MM.1S (cell line): ENCODE measurements at places on chromosomes 3 and 15.

- no peak for DNase-seq
Observed at GRCh38 chr3:105413343-105413887, 46.7 kb downstream of the ALCAM start.

- no peak for DNase-seq
Observed at GRCh38 chr15:70789213-70789612, 25.9 kb upstream of the UACA start.

DNA sequence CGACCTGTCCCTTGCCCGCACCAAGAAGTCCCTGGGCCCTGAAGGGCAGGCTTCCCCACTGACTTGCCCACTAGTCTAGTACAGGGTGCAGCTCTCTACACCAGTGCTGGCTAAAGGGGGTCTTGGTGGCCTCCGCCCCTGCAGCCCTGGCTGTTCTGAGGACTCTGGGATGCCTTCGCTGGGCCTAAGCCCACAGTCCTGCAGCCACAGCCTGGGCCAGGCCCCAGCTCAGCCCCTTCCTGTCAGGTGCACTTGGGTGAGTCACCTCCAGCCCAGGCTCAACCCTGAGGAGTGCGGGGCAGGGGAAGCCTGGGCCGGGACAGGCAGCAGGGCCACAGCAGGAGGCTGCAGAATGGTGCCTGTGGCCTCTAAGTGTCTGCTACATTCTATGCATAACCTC is 971 bp downstream of the C3orf22 start:
- no peak for DNase-seq

DNA sequence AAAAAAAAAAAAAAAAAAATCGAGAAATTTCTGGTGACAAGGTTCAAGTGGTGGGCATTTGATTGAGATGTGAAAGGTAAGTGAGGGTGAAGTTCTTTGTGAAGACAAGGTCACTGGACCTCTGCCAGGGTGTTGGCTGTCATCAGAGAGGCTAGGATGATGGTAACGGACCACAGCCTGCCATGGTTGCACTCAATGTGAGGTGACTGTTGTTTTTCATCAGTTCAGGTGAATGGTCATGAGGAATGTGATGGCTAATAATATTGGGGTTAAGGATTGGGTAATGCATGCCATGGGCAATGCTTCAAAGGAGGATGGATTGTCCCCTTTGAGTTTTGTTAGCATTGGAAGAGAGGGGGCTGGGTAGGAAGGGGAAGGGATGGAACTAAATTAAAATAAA is 4.3 kb upstream of the ALPK3 start:
- no peak for DNase-seq

DNA sequence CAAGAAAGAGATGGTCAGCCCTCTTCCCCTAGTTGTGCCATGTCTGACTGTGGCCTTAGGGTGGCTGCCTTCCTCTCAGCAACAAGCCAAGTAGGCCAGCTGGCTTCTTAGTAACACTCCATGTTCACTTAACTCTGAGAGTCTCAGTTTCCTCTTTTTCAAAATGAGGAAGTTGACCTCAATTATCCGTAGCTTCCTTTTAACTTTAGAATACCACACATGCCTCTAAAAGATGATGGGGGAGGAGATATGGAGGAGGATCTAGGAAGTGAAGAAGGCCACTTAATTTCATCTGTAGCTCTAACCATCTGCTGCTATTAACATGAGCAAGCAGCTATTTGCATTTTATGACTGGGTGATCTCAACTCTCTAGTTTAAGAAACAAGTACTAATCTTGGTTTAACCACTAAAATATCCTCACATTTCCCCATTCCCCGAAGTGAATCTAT is 32.9 kb downstream of the CD200R1L start:
- DNase-seq: peak; percentile 21

GRCh38 chr15:62979252-62979651 is 63.3 kb upstream of the TPM1 start:
- DNase-seq: no peak

GRCh38 chr3:126573492-126574117 is 14.9 kb upstream of the C3orf22 start:
- no peak for DNase-seq

- peak; percentile 84 for DNase-seq
Observed at GRCh38 chr3:158808697-158809096, 6.8 kb downstream of the MFSD1 start.

DNA sequence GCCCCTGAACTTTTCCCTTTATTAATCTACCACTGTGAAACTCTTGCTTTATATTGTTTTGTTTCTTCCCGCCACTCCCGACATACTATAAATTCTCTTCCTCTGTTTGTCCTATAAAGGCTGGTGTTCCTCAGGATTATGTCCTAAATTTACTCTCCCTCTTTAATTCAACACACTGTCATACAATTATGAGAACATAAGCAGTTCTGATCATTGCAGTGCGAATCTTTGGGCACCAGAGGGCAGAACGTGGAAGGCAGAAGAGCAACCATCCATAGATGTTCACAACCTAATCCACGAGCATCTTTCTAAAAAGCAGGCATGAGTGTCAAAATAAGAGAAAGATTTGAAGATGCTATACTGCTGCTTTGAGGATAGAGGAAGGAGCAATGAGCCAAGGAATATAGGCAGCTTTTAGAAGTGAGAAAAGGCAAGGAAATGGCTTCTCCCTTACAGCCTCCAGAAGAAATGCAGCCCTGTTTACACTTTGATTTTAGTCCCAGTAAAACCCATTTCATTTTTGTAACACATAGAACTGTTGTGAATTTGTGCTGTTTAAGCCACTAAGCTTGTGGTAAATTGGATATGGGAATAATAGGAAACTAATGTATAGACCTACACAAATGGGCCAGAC is 179.4 kb downstream of the GBE1 start:
- peak; percentile 26 for DNase-seq

DNA sequence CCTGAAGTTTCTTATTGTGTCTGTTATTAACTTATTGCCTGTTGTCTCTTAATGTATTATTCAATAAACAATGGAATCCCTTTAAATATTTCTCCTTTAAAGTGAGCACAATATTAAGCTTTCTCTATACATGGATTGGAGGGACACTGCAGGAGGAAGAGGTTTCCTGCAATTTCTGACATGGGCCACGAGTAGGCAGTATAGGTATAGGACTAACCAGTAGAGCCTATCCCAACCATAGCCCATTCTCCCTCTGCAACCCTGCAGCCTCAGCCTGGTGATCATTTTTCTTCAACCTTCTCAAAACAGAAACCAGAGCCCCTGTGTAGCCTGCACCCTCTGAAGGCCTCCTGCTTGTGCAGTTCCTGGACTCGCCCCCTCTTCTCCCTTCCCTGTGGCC is 124.8 kb downstream of the NEK10 start:
- DNase-seq: no peak

DNA sequence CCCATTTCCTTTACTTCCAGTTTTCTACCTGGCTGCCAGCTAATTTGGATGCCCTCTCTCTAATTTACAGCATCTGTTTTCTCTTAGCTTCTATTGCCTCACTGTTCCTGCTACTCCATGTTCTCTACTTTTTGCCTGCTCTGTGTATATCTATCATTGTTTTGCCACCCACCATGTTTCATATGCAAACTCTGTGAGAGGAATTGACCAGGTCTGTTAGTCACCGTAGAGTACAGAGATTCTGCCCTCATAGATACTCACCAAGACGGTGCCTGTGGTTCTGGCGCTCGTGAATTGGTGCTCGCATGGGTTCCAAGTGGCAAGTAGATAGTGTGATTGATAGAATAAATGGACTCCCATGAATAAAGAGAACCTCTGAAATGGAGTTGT is 288.8 kb downstream of the CNTN6 start:
- DNase-seq: no peak

- no peak for DNase-seq
Observed at GRCh38 chr3:27861046-27862036, 139.2 kb upstream of the EOMES start.

DNA sequence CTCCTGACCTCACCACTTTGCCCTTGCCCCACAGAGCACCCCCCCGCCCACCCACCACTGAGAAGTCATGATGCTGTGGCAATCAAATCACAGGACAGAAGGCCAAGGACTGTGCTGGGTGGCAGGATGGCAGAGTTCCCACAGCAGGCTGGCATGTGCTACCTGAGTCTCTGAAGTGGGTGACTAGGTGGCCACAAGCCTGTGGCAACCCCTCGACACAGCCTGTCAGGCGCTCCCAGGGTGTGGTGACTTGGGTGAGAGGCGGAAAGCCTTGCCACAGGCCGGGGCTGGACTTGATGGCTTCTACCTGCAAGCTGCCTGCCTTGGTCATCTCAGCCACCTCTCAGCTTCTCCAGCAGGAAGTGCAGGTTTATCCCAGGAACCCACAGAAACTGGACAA is 15.6 kb upstream of the DUSP7 start:
- DNase-seq: no peak

DNA sequence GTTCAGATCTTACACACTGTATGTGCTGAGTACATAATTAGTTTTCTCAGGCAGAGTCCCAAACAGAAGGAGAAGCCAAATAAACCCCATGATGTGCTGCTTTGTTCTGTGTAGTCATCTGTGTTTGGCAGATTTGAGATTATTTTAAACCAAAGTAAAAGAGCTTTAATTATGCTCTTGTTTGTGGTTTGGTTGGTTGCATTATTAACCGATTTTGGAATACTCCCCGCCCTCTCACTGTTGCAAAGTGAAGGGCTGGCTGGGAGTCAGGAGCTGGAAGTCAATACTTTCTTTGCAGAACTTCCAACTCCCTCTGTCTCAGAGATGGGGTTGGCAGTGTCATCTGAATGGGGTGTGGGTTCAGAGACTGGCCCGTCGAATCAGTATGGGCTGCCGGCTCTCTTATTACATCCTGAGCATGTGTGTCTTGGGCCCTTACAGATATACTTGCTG is 34.4 kb downstream of the SLCO3A1 start:
- no peak for DNase-seq
